ENCODE measurements at places on chromosomes 11 and 22. TPM values are rescaled to one million over a fixed set of nuclear protein-coding genes. Genes with fewer than 3 reads are reported as not detected.

SLC15A3 gene
- total RNA-seq: 2.0 TPM

OR51E2 gene
- total RNA-seq: 0.25 TPM

APOL1 gene
- 0.74 TPM for total RNA-seq

OR56A1 gene
- 0.25 TPM for total RNA-seq

NRGN gene
- total RNA-seq: 1.5 TPM

TXNRD2 gene
- total RNA-seq: 11.6 TPM

OOSP1 gene
- 0.25 TPM for total RNA-seq

TMPRSS5 gene
- total RNA-seq: 2.0 TPM

MRGPRX4 gene
- not detected for total RNA-seq

KCNK7 gene
- not detected for total RNA-seq

Data from temporal lobe (tissue), 4 donors.